ENCODE measurements at places on chromosomes 7 and 10.

DNA sequence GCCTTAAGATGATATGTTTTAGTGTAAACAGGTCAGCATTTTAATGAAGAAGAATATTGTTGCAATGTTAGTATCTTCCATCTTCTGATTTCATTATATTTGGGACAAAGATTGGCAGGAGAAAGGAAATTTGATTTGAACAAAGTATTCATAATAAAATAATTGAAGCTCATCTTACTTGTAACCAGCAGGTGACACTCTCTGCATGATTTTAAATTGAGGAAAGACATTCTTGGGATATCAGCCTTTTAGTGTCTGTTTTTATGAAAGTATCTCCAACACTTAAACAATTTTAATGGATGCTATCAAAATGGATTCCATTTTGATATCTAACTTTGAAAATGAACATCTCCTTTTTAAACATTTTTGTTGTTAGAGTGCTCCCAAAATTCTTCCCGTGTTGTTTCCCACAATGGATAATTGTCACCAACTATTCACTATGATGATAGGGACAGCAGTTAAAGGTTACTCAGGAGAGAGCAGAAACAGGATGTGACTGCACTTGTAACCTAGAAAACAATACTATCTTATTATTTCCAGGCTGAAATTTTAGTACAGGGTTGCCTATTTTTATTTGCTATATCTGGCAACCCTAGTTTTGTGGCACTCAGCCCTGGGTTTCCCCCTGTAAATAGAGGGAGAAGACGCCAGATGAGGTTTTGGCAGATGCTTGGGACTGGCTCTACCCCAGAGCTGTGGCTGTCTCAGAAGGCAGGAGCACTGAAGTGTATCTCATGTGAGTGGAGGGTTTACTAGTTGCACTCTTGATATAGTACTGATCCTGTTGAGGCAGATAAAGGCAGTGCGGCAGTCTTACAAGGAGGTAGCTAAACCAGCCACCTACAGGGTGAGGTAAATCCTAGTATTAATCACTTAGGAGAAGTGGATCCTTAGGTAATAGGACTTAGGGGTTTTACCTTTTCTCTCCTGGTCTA lies 31.0 kb upstream of the ABCB4 start:
- DNase-seq = no peak

DNA sequence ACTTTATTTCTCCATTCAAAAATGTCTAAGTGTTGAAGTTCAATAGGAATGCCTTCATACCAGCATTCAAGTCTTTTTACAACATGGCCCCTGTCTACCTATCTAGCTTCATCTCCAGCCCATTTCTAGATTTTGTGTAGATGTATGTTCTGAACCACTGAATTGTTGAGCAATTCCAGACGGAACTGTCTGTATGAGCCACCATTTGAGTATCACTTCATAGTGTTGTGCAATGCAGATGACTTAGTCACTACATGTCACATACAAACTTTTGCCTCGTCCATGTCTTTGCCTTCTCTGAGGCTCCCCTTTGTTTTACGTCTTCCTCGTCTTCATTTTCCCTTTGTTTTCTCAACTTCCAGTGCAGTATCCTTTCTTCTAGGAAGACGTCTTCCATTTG lies 118.1 kb downstream of the INHBA start:
- no peak for DNase-seq

- DNase-seq = no peak
These were observed 15.5 kb upstream of the SLC18A3 start for GRCh38 chr10:49594594-49594993.

- no peak for DNase-seq
These were observed 31.6 kb downstream of the TRIM8 start for GRCh38 chr10:102675666-102676533.

- no peak for DNase-seq
These were observed 6.9 kb downstream of the CDHR1 start for GRCh38 chr10:84201244-84201606.

DNA sequence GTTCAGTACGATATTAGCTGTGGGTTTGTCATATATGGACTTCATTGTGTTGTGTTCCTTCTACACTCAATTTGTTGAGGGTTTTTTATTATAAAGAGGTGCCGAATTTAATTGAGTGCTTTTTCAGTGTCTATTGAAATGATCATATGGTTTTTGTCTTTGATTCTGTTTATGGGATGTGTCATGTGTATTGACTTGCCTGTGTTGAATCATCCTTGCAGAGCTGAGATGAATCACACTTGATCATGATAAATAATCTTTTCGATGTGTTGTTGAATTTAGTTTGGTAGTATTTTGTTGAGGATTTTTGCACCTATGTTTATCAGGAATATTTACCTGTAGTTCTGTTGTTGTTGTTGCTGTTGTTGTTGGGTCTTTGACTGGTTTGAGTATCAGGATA lies 39.8 kb downstream of the ATOH7 start:
- DNase-seq = no peak

All from SW 1271 (cell line).